Fibroblast of the aortic adventitia (primary cell): ENCODE measurements at places on chromosomes 3 and 15.

DNA sequence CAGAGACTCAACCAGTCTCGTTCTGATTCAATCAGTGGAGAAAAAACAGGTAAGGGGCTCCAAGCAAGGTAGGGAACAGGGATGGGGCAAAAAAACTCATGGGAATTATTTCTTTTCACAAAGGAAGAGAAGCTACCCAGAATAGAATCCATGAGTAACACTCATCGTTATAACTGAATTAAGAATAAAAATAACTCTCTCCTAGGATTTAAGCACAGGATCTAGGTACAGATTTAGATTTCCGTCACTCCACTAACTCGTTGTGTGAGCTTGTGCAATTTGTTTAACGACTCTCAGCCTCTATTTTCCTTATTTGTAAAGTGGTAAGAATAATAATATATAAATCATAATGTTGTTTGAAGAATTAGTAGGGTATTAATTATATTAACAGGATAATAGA lies 68.6 kb downstream of the ADAMTS9 start:
- DNase-seq = no peak

- DNase-seq = peak; percentile 78
Measured at GRCh38 chr3:132549890-132550578, 47.0 kb upstream of the ACKR4 start.

DNA sequence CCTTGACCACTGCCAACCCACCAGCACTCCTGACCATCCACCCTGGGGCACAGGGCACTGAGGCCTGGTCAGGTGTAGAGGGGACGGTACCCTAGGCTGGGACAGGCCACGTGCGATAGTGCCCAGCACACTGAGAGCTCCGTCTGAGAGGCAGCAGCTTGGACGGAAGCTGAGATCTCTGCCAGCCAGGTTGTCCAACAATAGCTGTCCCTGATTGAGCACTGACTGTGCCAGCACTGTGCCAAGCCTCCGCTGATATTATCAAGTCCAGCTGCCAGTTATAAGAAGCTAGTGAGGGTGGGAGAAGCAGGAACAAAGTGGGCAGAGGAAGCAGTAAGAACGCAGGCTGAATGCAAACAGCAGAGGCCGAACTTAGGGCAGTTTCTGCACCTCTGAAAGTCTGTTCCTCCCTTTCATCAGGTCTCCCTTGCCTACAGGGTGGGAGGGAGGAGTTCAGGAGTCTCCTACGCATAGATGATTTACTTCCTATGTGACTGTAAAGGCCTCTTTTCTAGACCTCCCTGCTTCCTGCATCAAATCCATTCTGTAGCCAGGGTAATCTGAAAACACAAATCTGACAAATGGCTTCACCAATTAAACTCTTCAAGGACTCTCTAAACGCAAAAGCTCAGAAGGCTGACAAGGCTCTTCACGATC lies 29.7 kb downstream of the MRPS11 start:
- no peak for DNase-seq

- peak; percentile 85 for DNase-seq
Measured at GRCh38 chr3:149224736-149225594, 3.3 kb upstream of the CP start.

DNA sequence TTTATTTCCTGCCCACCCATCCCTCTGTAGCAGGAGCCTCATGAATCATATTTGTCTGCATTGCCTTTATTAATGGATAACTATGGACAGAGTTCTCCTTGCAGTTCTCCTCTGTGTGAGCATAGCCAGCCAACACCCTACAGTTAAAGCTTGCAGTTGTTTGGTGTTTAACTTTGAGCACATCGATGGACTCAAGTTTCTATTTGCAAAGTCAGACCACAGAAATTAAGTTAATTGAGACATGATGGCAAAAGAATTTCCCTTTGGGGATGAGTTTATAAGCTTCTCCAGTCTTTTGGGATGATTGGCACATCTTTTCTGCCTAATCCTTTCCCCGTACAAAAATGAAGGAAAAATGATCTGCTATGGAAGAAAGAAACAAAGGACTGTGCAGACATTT lies 398.9 kb upstream of the THBS1 start:
- DNase-seq = peak; percentile 36

GRCh38 chr15:76648732-76649444 lies 256.3 kb downstream of the SCAPER start:
- no peak for DNase-seq

DNA sequence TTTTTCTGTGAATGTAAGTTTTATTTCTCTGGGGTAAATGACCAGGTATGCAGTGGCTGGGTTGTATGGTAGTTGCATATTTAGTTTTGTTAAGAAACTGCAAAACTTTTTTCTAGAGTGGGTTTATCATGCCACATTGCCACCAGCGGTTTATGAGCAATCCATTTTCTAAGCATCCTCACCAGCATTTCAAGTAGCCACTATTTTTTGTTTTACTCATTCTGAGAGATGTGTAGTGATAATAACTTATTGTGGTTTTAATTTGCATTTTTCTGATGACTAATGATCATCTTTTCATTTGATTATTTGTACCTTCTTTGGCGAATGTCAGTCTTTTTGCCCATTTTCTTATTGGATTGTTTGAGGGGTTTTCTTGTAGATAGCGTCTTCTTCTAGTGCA lies 56.2 kb downstream of the SPRED1 start:
- no peak for DNase-seq

DNA sequence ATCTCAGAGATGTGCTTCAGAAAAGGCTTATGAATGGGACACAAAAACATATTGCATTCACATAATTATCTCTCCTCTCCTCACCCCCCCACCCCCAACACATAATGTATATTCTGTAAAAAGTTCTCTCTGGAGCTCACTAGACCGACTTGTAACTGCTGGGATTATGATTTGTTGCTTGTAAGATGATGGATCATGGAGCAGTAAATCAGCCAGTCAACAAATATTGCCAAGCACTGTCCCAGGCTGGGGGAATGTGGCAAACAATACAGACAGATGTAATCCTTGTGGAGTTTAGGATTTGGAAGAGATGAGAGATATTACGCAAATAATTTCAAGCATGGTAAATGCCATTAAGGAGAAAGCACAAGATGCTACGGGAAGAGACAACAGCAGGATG lies 114.8 kb downstream of the PEX5L start:
- DNase-seq = no peak

GRCh38 chr15:66293419-66294156 lies at the start of gene DIS3L:
Gene DIS3L (plus strand): TSS chr15:66293568. CDS start chr15:66293597, 29 bp downstream.
- peak; percentile 30 for DNase-seq

DNA sequence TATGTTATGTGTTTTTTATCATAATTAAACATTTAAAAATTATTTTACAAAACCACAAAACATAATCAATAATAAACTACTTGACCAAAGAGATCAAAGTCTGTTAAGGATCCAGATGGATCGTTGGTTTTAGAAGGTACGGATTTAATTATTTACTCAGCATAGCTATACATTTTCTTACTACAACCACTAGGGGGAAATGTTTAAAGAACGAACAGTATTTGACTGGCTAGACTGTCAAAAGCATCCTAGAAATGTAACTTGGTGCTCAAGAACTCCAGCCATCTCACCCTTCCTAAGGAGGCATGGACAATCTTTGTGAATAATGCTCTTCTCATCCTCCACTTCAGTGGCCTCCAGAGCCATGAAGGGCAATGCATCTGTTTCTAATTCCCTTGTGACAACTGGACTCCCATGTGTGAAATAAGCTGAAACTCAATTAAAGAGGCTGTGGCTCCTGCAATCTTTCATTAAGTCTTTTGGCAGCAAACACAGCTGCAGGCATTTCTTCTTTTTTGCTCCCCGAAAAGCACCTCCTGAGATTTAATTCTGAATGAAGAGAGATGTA lies 94.7 kb upstream of the TUSC7 start:
- no peak for DNase-seq

DNA sequence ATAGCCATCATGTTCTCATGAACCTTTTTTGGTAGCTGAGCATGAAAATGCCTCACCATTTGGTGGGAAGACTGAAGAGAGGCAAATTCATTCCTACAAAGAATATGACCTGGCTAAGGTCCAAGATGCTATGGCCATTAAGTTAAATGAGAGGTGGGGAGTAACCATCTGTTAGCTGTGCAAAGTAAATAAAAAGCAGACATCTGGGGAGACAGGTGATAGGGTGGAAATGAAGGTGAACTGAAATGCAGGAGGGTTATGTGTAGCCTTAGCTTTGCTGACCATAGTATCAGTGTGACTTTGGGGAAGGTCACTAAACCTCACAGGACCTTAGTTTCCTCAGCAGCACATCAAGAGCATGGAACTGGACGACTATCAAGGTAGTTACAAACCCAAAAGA lies 111.0 kb upstream of the STRIT1 start:
- DNase-seq = no peak

DNA sequence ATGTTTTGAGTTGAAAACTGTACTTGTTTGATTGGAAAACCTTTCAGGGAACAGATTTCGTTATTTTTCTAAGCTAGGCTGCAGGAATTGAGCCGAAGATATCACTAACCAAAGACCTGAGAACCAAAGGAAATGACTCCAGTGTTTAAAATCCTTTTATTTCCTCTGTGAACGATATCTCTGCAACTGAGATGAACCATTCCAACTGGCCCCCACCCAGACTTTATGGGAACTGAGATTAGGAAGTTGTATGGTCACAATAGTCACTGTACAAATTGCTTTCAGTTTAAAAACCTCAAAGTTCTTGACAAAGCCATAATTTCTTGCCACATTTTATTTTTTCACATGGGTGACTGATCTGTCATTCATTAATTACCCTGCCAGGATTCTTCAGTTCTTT lies 232.4 kb downstream of the RBMS3 start:
- DNase-seq = peak; percentile 75

GRCh38 chr3:129548104-129548965 lies 5.4 kb downstream of the H1-8 start:
- DNase-seq = no peak

DNA sequence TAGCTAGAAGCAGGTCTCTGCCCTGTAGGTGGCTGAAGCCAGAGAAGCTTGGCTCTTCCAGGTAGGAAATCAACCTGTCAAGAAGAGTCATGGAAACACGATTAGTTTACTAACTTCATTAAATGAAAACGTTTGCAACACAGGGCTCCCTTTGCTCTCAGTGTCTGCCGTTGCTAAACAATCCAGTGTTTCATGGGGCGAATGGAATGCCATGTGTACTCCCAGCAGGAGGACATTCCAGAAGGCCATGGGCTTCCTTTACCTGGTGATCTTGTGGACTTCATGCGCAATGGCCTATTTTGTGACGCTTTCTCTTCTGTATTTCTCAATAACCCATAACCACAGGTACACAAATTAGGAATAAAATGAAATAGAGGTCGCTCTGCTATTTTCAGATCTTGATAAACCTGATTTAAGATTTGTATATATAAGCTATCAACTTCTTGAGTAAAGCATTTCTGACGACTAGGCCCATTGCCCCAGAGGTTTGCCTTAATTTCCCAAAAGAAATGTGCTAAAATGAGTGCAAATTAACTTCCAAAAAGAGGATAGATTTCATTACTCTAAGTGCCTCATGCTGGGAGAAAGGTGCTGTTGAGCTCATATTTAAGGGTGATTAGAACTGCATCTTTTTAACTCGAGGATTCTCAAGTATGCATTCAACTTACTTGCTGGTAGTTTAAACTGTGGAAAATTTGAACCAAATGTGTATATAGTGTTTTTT lies 171.0 kb downstream of the EPHA3 start:
- DNase-seq = no peak

DNA sequence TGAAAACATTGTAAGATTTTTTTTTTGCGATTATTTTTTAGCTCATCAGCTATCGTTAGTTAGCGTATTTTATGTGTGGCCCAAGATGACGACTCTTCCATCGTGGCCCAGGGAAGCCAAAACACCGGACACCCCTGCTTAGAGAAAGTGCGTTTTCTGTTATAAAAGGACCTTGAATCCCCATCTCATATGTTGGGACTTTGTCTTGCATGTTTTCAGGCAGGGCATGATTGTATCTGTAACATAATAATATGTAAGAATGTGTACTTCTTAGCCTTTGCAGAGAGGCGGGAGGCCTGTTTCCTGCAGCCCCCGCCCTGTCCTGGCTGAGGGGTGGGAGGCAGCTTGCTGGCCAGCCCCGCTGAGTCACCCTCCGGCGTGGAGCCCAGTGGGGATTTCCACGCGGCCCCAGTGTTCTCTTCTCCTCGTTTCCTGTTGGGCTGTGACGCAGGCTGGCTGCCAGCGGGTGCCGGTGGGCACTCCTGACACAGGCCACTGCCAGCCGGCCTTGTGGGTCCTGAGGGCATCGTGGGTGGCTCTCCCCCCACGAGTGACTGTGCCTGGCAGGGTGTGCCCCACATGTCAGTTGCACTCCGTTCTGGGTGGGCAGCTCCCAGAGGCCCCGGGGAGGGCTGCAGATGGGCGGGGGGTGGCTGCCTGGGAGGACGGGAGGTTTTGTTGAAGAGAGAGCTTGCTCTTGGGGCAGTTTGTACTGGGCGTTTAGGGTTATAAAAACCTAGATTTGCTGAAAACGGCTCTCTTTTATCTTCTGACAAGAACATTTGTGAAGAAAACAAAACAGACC lies 55.6 kb downstream of the SMAD3 start:
- DNase-seq = peak; percentile 93

DNA sequence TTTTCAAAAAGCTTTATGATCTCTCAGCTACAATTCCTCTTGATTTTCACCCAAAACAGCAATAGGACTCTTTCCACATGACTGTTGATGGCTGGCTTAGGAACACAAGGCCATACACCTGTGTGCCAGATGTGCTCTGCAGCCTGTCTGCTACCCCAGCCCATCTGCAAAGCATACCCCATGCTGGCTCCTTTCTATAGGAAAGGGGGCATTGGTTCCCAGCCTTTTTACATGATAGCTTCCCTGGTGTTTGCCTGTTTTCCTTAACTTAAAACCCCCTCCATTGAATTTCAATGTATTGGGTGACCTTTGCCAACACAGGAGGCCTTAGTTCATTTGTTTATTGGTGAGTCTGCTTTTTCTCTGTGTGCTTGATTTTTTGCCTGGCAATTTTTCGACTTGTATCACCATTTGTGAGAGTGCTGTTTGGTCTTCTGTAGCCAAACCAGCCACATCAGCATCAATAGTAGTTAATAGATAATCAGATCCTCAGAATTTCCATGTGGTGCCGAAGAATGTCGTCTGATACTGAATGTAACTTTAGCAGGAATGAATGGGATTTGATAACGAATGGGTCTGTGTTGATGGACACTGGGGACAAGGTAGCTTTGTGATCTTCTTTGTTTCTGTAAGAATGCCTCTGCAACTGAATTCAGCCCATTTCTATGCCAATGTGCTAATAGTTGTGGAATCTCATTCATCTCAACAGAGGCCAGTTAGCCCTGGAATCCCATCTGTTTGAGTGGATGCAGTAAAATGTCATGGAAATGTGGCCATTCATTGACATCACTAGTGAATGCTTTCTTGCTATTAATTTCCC lies 272.2 kb upstream of the RARB start:
- DNase-seq = no peak

- no peak for DNase-seq
Measured at GRCh38 chr15:35505809-35506208, 40.2 kb downstream of the DPH6 start.

DNA sequence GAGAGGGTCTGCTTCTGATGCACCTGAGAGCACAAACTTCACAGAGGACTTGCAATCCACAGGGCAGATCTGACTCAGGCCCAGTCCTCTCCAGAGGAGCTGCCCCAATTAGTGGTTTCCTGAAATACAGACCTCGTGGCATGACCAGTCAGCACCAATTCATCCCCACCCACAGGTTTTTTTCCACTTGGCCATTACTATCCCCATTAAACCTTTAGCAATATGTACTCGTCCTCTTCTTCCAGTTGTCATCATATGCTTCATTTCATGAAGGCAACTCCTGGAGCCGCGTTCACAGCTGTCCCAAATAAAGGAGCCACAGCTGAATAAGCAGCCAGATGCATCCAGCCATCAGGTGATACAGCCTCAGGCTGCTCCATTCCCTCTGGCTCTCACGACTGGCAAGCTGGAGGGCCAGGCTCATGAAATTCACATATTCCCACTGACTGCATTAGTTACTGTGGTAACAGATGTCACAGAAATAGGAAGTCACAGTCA lies 163.1 kb downstream of the FMN1 start:
- peak; percentile 50 for DNase-seq

GRCh38 chr3:65875393-65876027 lies 163.2 kb downstream of the MAGI1 start:
- no peak for DNase-seq
